ENCODE measurements at places on chromosomes 4 and X.

DNA sequence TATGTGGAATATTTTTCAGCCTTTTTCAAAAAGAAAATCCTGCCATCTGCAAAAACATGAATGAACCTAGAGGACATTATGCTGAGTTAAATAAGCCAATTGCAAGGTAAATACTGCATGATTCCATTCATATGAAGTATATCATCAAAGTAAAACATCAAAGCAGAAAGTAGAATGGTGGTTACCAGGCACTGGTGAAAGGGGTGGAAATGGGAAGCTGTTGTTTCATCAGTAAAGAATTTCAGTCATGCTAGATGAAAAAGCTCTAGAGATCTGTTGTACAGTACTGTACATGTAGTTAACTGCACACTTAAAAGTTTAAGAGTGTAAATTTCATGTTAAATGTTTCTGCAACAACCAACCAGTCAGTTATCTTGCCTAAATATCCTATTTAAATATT is 196.8 kb upstream of the ADGRL3 start:
- DNase-seq = no peak

- no peak for DNase-seq
These were observed at the start of gene REELD1 for GRCh38 chr4:146214238-146214637. Gene REELD1 (plus strand): TSS chr4:146214538. CDS start chr4:146216953, 2,415 bp downstream.

DNA sequence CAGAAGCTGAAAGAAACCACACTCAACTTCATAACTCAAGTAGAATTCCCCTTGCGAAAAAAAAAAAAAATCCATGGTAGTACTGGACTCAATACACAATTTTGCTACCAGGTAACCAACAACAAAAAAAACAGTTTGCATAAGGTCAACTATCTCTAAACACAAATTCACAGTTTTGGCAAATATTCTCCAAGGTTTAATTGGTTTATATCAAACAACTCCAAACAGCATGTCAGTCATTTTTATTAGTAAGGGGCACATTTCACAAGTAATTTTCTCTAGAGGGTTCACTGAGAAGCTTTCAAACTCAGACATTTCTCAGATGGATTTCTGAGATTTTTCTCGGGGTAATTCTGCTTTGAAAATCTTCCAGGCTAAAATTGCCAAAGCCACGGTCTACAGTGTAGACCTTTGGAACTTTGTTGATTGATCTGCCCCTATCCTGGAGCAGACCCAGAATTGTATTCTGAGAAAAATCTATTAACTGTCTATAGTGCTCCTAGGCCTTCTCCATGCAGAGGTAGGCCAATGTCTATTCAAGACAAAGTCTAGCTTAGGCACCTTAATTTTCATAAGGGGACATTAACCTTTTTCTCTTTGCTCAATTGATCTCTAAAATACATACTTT is 73.7 kb upstream of the NFKB1 start:
- no peak for DNase-seq

DNA sequence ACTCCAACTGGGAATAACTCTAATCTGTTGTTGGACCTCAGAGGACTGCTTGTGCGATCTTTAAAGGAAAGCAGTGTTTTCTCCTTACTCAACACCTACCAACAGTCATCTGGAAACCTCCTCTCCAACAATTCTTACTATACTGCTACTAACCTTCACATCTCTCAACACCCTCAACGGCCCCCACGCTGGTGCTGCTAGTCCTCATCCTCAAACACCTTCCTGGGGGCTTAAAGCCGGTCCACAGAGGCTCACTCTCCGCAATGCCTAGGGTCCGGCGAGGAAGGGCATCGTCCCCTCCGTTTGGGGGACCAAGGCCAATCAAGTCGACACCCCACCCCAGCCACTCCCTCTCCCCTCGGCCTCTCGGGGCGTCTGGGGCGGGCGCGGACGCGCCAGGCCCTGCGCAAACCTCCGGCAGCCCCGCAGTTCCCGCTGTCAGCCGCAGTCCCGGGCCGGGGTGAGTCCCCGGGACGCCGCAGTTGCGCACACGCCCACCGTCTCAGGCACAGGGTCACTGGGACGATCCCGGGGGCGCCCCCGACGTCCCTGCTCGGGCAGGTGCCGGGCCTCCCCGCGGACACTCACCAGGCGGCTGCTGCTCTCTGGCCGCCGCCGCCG is 418 bp downstream of the TAB3 start:
- DNase-seq = no peak

DNA sequence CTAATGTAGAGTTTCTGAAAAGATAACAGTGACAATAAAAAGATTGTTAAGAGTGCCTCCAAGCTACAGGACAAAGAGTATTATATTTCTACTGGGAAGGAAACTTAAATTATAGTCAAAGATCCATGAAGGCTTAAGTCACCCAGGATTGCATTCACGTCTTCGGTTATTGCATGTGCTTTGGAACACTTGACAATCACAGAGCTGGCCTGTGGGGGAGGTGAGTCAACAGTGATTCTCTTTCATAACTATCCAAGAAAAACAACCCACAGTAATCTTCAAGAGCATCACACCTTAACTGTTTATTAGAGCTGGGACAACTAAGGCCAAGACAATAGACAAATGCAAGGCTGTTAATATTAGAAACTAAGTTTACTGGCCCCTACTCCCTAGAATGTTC is 40.3 kb downstream of the PDGFC start:
- no peak for DNase-seq

All from germinal center (tissue), 1 donor.